ENCODE measurements at places on chromosomes 16 and 17.

DNA sequence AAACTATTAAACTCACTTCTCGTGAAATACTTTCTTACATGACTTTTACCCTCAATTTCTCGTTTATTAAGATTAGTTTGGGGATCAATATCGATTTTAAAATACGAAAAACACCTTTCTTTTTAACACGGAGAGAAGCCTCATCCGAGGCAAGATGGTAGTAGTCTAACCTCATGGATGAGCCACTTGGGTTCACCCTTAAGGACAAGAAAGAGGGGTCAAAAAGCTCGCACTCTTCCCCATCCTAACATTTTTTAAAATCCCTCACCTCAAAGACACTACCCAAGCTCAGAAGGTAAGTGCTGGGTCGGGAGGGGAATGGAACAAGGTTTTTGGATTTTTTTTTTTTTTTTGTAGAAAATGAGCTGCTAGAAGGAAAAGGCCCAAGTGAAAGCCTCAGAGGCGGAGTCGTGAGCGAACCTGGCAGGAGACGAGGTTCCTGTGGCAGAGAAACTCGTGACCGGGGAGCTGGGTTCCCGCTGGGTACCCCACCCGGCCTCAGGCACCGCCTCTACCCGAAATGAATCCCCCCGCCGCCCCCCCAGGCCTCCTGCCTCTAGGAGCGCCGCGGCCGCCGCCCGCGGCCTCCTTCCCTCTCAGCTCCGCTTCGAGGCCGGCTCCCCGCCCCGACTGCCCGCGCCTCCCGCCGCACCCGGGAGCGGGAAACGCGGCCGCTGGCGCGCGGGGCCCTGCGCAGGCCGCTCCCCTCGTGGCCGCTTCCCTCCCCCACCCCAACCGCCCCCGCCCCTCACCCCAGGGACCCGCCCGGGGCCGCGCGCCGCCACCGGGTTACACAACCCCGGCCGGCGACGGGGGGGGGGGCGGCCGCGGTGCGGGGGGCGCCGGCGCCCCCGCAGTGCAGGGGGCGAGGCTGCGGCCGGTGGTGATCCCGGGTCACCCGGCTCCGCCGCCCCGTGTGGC is 1.6 kb downstream of the NUFIP2 start:
- DNase-seq = peak; percentile 40

GRCh38 chr17:27408891-27409290 is 47.4 kb upstream of the KSR1 start:
- peak; percentile 49 for DNase-seq

DNA sequence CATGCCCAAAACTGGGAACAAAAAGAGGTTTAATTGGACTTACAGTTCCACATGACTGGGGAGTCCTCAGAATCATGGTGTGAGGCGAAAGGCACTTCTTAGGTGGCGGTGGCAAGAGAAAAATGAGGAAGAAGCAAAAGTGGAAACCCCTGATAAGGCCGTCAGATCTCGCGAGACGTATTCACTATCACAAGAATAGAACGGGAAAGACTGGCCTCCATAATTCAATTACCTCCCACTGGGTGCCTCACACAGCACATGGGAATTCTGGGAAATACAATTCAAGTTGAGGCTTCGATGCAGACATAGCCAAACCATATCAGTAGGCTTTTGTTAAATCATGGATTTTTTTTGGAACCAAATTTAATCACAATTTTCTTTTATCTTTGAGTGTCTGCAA is 24.4 kb downstream of the RBL2 start:
- DNase-seq = no peak

DNA sequence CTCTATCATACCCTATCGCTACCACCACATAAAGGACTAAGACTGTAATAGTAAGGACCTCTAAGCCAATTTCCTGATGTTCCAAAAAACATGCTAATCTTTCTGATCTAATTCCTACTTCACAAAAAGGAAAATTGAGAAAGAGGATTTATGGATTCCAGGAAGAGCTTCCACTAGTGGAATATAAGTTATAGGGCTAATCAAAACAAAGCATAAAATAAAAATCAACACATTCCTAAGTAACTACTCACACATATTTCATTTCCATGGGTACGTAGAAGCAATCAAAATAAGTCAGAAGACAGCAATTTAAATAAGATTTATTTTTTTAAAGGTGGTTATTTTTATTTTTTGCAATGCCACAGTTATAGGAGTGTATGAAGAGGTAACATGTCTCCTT is 12.4 kb downstream of the CCDC43 start:
- DNase-seq = peak; percentile 12

GRCh38 chr16:69848637-69849545 is 86.8 kb downstream of the WWP2 start:
- DNase-seq = peak; percentile 97

DNA sequence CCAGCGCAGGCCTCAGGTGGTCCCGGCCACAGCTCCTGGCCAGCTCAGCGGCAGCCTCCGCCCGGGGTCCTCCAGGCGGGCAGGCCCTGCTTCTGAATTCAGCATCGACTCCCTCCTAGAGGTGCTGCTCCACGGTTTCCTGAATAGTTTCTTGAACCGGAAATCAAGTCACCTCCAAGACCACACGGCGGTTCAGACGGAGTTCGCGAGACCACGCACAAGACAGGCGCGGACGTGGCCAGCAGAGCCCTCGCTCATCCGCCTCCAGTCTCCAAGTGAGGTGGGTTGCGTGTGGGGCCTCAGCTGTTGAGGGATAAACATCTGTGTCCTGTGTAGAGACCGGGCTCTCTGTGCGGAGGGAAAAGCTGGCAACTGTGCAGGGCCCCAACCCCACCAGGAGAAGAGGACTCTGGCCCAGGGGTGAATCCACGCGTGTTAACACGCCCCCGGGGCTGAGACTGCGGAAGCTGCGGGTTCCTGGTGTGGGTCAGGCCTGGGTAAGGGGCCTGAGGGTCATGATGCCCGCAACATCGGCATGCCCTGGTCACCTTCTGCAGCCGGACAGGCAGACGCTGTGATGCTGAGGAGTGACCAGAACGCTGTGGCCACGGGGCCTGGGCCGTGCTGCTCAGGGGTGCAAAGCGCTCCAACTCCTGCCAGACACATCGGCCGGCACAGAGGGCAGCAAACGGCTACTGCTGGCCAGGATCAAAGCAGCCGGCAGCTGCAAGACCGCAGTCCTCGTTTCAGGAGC is 55.0 kb upstream of the METRNL start:
- no peak for DNase-seq

- DNase-seq = no peak
These were observed 74.4 kb upstream of the TMEM132E start for GRCh38 chr17:34504814-34505484.

GRCh38 chr16:20301840-20302239 is 25.5 kb downstream of the GP2 start:
- DNase-seq = no peak

DNA sequence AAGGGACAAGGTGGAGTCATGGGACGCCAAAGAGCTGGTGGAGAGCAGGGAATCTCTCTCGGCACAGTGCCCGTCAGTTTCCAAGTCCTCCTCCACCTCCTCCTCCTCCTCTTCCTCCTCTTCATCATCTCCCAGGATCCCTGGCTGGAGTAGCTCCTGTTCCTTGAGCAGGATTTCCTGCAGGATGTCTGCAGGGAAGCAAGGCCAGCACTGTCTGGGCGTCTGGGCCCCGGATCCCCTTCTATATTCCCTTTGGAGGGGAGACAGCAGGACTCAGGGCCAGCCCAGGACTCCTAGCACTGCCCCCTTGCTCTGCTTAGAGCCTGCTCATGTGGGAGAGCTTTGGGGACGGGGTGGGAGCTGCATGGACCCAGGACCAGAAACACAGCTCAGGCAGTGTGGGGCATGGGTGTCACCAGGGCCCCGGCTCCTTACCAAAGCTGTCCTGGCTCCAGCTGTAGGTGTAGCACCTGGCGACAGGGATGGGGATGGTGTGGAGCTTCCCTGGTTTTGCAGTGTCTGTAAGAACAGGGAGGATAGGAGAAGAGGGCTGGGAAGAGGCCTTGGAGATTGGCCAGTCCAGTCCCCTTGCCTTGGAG is 21.3 kb upstream of the PIK3R6 start:
- no peak for DNase-seq

- DNase-seq = peak; percentile 55
These were observed 458.0 kb upstream of the ASIC2 start for GRCh38 chr17:33750943-33751701.

DNA sequence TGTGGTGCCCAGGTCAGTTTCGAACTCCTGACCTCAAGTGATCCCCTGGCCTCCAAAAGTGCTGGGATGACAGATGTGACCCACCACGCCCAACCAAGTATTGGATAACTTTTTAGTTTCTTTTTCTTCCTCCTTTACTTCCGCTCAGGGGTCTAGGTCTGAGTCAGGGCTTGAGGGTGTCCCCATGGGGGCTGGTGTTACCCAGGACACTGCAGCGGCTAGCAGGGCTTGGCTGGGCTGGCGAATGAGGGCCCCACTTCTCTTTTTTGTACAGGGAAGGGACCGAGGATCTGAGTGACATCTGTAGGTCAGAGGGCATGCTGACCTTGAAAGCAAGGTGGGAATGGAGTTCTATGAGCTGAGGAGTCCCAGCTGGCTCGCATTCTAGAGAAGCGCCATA is 24.9 kb downstream of the RAB11FIP3 start:
- DNase-seq = no peak

DNA sequence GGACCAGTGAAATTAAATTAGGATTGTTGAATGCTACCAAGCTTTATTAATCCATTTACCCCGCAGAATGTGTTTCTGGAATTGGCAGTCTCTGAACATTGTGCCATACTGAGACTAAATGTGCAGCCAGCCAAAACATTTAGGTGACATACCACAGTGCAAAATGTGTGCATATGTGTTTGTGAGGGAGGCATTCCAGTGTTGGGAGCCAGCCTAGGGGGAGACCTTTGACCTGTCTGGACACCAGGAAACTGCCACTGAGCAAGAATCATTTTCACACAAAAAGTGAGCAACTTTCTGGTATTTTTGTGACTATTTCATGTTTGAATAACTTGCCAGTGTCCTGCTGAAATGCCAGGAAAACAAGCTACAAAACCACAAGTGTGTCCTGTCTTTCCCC is 64.7 kb upstream of the SLC12A3 start:
- DNase-seq = no peak

- no peak for DNase-seq
These were observed 1.6 kb upstream of the SLC5A10 start for GRCh38 chr17:18950346-18950745.

DNA sequence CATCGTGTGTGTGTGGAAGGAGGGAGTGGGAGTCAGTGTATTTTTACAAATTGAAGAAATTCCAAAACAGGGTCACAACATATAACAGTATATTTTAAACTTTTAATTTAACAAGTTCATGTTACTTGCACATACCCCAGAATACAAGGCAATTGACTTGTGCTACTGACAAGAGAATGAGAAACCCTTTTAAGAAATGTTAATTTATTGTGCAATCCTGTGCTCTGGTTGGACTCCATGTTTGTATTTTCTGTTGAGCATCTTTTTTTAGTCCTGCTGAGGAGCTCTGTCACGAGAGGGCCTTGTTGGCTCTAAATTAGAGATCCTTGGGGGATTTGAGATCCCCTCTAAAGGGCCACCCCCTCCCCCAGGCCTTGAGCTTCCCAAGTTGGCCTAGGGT is 1.1 kb upstream of the EMP2 start:
- no peak for DNase-seq

DNA sequence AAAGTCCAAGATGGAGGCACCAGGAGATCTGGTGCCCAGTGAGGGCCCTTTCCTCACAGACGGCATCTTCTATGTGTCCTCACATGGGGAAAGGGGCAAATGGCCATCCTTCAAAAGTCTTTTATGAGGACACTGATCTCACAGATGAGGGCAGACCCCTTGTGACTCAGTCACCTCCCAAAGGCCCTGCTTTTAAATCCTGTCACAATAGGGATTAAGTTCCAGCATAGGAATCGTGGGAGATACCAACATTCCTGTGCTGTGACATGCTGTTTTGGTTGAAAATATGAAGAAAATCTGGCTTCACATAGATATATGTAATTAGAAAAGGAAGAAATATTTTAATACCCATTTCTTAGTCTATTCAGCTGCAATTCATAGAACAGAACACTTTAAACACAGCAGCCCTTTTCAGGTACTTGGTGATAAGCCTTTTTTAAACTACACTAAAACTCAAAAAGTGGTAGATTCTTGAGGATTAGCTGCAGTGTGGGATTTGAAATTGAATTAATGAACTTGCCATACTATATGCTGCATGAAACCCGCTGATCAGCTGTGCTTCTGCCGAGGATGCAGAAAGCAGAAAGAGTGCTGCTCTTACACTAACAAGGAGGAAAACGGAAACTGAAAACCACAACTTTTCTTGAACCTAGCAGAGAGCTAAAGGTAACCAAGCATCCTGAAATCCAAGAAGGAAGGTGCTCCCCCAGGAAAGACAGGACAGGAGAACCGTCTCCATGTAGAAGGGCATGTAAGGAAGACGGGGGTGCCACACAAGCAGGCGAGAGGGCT is 32.7 kb downstream of the VPS53 start:
- DNase-seq = peak; percentile 26

DNA sequence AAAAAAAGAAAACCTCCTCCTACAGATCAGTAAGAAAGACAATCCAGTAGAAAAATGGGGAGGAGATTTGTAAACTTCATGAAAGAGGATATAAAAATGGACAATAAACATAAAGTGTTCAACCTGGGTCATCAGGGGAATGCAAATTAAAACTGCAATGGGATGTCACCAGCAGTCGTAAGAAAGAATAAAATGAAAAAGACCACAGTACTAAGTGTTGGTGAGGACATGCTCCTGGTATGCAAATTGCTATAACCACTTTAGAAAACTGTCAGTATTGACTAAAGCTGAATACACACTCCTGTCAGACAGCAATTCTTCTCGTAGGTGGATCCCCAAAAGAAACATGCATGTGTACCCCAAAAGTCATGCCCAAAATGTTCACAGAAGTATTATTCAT is 265.3 kb upstream of the CACNG5 start:
- DNase-seq = no peak

- DNase-seq = peak; percentile 40
These were observed 3.8 kb upstream of the DCXR start for GRCh38 chr17:82041144-82041814.

DNA sequence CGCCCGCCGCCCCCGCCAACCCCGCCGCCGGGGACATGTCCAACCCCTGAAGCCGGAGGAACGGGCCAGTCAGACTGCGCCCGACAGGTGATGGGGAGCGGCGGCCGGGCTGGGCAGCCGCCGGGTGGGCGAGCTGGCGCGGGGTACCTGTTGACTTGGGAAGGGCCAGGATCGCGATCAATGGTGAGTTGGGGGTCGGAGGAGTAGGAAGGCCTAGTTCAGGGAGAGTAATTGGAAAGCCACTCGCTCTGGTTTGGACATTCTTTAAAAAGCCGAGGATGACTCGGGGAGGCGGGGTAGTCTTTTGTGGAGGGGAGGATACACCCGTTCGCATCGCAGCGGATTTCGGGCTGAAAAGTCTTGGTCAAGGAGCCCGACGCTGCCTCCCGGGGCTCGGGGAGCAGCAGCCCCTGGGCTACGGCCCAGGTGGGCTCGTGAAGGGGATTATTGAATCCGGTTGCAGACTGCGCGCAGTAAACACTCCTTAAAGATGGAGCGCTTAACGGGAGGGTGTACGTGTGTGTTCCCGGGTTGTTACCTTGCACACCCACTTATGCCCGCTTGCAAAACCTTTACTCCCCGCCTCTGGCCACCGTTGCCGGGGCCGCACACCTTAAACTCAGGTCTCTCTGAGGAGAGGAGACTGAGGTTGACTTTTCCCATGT is 123.8 kb downstream of the GOSR1 start:
- DNase-seq = peak; percentile 18
